ENCODE measurements at places on chromosomes 6 and 20. TPM values are rescaled to one million over a fixed set of nuclear protein-coding genes. Genes with fewer than 3 reads are reported as not detected.

DNA sequence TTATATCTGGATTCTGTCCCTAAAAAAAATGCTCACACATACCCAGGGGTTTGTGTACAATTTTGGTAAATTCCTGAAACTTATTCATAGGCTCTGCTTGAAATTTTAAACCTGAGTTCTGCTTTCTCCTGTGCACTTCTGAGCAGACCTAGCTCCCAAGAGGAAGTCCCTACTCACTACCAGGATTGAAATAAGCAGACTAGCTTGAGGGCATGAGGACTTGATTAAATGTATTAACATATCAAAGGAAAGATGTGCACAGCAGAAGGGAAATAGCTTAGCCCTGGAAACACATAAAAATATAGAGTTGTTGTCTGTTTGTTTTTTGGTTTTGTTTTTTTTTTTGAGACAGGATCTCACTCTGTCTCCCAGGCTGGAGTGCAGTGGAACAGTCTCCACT, 151.8 kb upstream of the PLCB4 start:
- H3K4me3 ChIP-seq, result no peak overlapping the region
- H3K36me3 ChIP-seq, result no peaks in the 10 kb centered on the region
- no peak for DNase-seq
- no peak overlapping the region for H3K27ac ChIP-seq
- H3K27me3 ChIP-seq, result no peaks in the 10 kb centered on the region
- no peaks in the 10 kb centered on the region for H3K4me1 ChIP-seq

DNA sequence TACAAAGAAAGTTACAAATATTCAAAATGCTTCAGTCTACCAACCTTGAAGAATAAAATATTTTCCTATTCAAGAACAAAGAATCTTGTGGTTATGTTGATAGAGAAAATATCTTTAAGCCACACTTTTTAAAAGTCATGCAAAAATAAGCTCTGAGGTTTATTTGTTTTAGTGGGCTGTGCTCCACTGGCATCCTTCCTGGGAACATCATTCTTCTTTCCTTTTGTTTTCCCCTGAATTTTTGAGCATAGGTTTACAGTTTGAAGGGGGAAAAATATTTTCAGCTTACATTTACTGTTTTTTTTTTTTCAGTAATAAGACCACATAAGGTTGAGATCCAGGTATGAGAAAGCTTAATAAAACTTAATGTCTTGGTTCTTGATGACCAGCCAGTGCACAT, 72.0 kb upstream of the BACH2 start:
- H3K36me3 ChIP-seq, result no peaks in the 10 kb centered on the region
- peak overlapping the region; percentile 51 for H3K4me3 ChIP-seq
- H3K27ac ChIP-seq, result peak overlapping the region; percentile 31
- no peak for DNase-seq

- H3K27me3 ChIP-seq, result peaks cover 18% of the 10 kb centered on the region
- H3K4me1 ChIP-seq, result peaks cover 28% of the 10 kb centered on the region
- no peak overlapping the region for H3K4me3 ChIP-seq
Measured at GRCh38 chr6:127481628-127482027, 22.4 kb upstream of the KIAA0408 start.

DNA sequence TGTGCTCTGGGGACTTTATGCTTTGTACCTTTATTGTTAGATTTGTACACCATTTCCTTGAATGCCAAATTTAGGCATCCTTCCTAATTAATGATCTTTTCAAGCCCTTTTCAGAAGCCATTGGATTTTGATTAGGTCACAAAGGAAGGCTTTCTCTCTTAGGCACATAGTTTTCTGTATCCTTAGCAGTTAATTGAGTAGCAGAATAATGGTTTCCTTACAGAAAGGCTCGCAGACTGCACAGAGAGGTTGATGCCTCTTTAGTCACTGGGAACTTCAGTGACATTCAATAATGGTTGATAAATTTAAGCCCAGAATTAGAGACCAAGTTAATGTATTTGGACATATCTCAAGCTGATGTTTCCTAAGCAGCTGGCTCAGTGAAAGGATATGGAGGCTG, 139.1 kb upstream of the VGLL2 start:
- no peak for DNase-seq
- H3K27me3 ChIP-seq, result no peaks in the 10 kb centered on the region
- no peak overlapping the region for H3K27ac ChIP-seq
- no peaks in the 10 kb centered on the region for H3K36me3 ChIP-seq
- no peak overlapping the region for H3K4me3 ChIP-seq
- no peaks in the 10 kb centered on the region for H3K4me1 ChIP-seq

GRCh38 chr6:84687431-84687830, 77.0 kb downstream of the TBX18 start:
- H3K4me1 ChIP-seq, result no peaks in the 10 kb centered on the region
- no peak for DNase-seq
- no peak overlapping the region for H3K27ac ChIP-seq
- no peaks in the 10 kb centered on the region for H3K36me3 ChIP-seq
- H3K27me3 ChIP-seq, result no peaks in the 10 kb centered on the region

The TPD52L1 gene
- total RNA-seq, result not detected

The GSTA3 gene
- not detected for total RNA-seq

DNA sequence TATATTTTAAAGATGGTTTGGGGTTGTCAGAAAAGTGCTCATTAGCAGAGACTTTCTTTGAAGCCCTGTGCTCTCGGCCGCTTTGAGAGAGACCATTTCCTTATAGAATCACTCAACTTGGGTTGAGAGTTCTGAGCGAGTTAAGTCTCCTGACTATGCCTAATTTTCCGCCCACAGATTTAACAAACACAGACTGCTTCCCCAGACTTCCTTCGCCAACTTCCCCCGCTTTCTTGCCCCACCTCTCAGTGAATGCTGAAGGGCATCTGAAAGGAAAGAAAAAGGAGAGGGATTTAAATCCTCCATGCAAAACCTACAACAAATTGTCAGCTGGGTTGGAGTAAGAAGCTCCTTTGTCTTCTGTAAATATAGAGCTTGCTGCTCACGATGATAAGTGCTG, 224.0 kb downstream of the EYA2 start:
- no peak overlapping the region for H3K27ac ChIP-seq
- H3K4me3 ChIP-seq, result no peak overlapping the region
- DNase-seq, result no peak
- peaks cover 14% of the 10 kb centered on the region for H3K27me3 ChIP-seq

GRCh38 chr20:14928083-14928482, 590.7 kb upstream of the FLRT3 start:
- H3K27ac ChIP-seq, result no peak overlapping the region
- H3K4me3 ChIP-seq, result no peak overlapping the region
- no peaks in the 10 kb centered on the region for H3K4me1 ChIP-seq
- no peak for DNase-seq

The SPATS1 gene
- total RNA-seq, result not detected

The PRICKLE4 gene
- not detected for total RNA-seq

DNA sequence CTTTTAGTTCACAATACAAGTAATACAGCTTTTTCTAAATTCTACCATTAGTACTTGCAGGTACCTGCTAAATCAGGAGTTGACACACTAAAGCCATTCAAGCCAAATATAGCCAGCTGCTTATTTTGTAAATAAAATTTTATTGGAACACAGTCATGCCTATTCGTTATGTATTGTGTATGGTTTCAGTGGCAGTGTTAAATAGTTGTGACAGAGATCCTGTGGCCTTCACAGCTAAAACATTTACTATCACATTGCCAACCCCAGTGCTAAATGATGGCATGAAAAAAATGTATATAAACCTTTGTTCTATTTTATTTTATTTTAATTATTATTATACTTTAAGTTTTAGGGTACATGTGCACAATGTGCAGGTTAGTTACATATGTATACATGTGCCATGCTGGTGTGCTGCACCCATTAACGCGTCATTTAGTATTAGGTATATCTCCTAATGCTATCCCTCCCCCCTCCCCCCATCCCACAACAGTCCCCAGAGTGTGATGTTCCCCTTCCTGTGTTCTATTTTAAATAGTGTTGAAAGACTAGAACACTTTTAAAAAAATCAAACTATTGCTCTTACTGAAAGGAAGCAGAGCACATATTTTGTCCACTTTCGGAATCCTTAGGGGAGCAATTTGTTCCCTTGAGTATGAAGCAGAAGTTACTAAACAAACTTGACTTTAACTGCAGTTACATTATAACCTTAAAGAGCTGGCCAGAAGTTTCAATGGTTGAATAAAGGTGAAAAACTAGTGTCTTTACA, 115.7 kb downstream of the PRIM2 start:
- peaks cover 29% of the 10 kb centered on the region for H3K4me1 ChIP-seq
- peak overlapping the region; percentile 80 for H3K27ac ChIP-seq
- H3K36me3 ChIP-seq, result peaks cover 5% of the 10 kb centered on the region
- H3K4me3 ChIP-seq, result peak overlapping the region; percentile 67
- H3K27me3 ChIP-seq, result no peaks in the 10 kb centered on the region

DNA sequence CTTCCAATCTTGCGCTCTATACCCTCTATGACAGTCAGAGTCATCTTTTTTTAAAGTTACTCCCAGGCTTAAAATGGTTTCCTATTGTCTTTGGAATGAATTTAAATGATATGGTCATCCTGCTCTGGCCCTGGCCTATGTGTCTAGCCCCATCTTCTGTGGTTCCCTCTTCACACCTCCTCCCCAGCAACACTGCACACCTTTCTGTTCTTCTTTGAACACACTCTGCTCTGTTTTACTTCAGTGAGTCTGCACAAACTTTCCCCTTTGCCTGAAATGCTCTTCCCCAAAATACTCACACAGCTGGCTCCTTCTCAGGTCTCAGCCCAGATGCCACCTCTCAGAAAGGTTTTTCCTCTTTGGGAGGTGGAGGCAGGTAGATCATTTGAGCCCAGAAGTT, 132.7 kb downstream of the FYN start:
- H3K4me1 ChIP-seq, result peaks cover 90% of the 10 kb centered on the region
- H3K27ac ChIP-seq, result peak overlapping the region; percentile 90
- peak overlapping the region; percentile 69 for H3K4me3 ChIP-seq
- no peak for DNase-seq

GRCh38 chr20:25500880-25501351, 84.4 kb downstream of the NINL start:
- H3K4me3 ChIP-seq, result no peak overlapping the region
- no peak for DNase-seq
- H3K27ac ChIP-seq, result no peak overlapping the region
- no peaks in the 10 kb centered on the region for H3K4me1 ChIP-seq
- no peaks in the 10 kb centered on the region for H3K27me3 ChIP-seq
- no peaks in the 10 kb centered on the region for H3K36me3 ChIP-seq

The PXDC1 gene
- total RNA-seq, result 2.3 TPM

DNA sequence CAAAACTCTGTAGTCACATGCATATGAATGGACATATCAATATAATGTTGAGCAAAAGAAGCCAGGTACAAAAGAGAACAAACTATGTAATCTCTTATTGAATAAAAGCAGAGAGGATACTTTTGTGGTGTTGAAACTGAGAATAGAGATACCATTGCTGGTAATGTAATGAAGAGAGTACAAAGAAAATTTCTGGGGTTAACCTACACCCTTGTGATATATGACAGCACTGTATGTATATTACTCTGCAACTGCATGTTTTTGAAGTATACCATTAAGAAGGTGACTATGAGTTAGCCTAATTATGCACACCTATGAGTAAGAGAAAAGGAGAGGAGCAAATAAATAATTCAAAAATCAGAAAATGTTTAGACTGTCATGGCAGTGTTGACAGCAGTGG, 268.8 kb upstream of the DEFB112 start:
- H3K27ac ChIP-seq, result no peak overlapping the region
- DNase-seq, result no peak

- H3K4me1 ChIP-seq, result no peaks in the 10 kb centered on the region
- H3K4me3 ChIP-seq, result no peak overlapping the region
- no peaks in the 10 kb centered on the region for H3K27me3 ChIP-seq
- no peaks in the 10 kb centered on the region for H3K36me3 ChIP-seq
Measured at GRCh38 chr20:11564491-11564890, 353.2 kb upstream of the BTBD3 start.

- no peak for DNase-seq
- H3K27ac ChIP-seq, result no peak overlapping the region
- H3K27me3 ChIP-seq, result peaks cover 56% of the 10 kb centered on the region
- H3K36me3 ChIP-seq, result no peaks in the 10 kb centered on the region
- no peak overlapping the region for H3K4me3 ChIP-seq
- peaks cover 6% of the 10 kb centered on the region for H3K4me1 ChIP-seq
Measured at GRCh38 chr20:49388744-49389143, 93.7 kb downstream of the KCNB1 start.

DNA sequence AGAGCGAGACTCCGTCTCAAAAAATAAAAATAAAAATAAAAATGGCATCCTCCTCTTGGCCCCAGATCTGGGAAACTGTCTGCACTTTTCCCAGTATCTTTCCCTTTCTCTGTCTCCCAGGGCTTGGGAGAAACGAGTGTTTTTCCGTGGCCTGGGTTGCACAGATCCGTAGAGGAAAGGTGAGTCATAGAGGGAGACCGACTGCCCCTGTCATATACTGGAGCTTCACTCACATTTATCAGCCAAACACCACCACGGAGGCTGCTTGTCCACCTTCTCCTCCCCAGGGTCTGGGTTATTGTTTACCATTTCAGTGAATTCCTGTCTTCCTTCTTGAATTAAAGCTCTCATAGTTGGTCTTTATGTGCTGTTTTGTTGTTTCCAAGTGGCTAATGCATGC, 31.9 kb upstream of the EIF2S2 start:
- no peak overlapping the region for H3K4me3 ChIP-seq
- no peaks in the 10 kb centered on the region for H3K36me3 ChIP-seq
- DNase-seq, result no peak
- H3K27me3 ChIP-seq, result peaks cover 17% of the 10 kb centered on the region
- H3K27ac ChIP-seq, result no peak overlapping the region

The RALGAPA2 gene
- 39.2 TPM for total RNA-seq

DNA sequence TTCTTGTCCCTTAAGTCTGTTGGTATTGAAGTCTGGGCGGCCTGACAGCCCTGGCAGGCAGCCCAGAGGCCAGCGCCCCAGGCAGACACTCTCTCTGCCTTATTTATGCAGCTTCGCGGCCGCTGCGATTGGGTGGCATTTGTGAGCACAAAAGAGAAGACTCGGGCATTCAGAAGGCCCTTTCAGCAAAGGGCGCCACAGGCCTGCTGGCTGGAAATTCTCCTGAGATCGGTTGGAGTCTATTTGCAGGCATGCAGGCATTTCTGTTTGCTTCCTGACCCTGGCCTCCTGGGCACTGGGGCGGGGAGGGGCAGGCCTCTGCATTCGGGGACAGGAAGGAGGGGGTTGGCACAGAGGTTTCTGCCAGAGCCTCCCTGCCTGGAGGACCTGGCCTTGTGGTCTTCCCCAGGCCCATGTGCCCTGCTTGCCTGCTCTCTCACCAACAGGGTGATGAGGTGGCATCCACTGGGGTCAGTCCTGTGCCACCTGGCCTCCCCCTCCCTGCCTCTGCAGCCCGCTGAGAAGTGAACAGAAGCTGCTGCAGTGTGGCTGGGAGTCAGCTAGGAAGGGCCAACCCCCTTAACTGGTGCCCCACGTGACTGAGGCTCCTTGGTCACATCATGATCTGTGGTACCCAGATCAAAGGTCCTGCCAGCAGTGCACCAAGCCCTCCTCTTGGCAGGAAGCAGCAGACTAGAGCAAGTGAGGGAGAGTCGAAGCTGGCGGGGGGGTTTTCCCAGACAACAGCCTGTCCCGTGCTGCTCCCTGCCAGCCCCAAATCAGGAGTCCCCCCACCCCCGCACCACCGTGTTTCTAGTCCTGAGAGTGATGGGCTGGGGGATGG, 16.6 kb upstream of the CCDC167 start:
- H3K4me1 ChIP-seq, result peaks cover 62% of the 10 kb centered on the region
- peaks cover 8% of the 10 kb centered on the region for H3K27me3 ChIP-seq
- peak; percentile 83 for DNase-seq
- H3K27ac ChIP-seq, result peak overlapping the region; percentile 81
